Activated effector memory CD4-positive, alpha-beta T cell treated with Interleukin-2 at 50 U/mL for 16 hours (primary cell): ENCODE measurements at places on chromosomes 1 and 21.

DNA sequence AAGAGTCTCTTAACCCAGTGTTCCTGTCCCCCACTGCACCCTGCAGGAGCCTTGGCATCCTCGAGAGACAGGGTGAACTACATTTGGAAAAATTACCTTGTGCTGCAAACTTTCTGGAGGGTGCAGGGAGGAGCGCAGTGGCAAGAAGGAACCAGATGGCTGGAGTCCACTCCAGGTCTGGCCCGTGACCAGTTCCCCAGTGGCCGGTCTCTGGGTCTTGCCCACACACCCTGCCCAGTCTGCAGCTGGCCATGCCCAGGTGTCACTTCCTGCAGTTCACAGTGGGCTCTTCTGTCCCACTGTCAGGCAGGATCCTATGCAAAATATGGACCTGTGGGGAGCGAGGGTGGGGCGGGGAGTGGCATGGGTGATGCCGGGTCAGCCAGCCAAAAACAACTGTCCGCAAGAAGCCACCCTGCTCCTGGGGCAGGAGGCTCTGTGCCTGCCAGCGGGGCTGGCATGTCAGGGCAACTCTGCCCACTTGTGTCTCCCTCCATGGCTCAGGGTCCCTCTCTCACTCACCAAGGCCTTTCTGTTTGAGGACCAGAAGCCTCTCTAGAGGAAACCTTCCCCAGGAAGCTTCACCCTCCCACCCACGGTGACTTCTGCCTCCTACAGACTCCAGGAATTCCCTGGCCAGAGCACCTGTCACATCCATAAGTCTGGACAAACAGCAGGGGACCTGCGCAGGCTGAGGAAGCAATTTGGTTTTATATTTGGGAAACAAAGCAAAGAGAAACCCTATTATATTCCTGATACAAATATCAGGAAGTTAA, 55.6 kb downstream of the KIF21B start:
- no peak for DNase-seq

DNA sequence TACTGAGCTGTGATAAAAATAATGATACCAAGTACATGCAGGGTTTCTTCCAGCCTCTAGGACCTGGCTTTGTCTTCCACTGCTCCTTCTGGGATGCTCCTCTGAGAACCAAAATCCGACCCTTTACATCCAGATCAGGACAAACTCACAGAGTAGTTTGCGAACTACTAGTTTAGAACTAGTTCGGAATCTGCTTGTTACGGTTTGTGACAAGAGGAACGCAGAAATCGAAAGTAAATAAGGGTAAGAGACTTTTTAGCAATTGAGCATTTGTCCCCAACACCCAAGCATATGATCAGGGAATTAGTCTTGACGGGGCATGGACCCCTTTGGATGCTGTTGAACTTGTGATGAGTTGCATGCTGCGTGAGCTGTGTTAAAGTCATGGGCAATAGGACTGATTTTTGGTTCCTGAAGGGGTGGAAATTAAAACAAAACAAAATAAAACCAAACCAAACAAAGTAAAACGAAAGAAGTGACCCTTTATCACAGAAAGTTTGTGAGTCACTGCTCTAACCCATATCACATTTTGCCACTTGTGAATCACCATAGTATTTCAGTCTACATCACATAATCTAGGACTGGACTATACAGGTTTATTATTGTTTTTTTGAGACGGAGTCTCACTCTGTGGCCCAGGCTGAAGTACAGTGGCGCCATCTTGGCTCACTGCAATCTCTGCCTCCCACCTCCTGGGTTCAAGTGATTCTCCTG, 35.7 kb upstream of the ERRFI1 start:
- no peak for DNase-seq

DNA sequence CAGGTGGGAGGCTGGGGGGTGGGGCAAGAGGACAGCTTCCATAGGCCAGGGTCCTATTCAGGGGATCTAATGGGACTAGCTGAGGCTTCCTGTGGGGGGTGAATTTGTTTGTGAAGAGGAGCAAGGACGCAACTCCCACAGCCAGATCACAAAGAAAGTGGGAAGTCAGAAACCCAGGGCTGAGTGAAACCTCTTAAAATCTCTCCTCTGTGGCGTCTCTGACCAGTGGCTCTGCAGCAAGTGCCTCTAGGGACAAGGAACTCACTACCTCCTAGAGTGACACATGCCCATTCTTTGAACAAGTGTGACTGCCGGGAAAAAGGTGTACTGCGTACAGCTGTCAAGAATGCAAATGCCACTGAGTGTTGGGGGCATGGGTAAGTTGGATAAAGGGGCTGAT, 187.9 kb downstream of the HIVEP3 start:
- DNase-seq: no peak

GRCh38 chr1:6889875-6890480, 104.7 kb downstream of the CAMTA1 start:
- no peak for DNase-seq

- DNase-seq: no peak
These were observed 74.2 kb upstream of the COX20 start for GRCh38 chr1:244761279-244761678.

GRCh38 chr1:38656726-38657125, 202.8 kb downstream of the RRAGC start:
- DNase-seq: no peak

- no peak for DNase-seq
These were observed 276.6 kb downstream of the SETD4 start for GRCh38 chr21:35783721-35784120.

- DNase-seq: peak; percentile 95
These were observed at the start of gene NIPAL3 for GRCh38 chr1:24415334-24415909. Gene NIPAL3, plus strand, starts transcription at chr1:24415802. Its CDS starts 3,746 bp downstream, at chr1:24419548.

GRCh38 chr1:227437495-227438008, 119.3 kb upstream of the CDC42BPA start:
- no peak for DNase-seq

GRCh38 chr1:32966900-32967299, 2.3 kb upstream of the RNF19B start:
- no peak for DNase-seq

DNA sequence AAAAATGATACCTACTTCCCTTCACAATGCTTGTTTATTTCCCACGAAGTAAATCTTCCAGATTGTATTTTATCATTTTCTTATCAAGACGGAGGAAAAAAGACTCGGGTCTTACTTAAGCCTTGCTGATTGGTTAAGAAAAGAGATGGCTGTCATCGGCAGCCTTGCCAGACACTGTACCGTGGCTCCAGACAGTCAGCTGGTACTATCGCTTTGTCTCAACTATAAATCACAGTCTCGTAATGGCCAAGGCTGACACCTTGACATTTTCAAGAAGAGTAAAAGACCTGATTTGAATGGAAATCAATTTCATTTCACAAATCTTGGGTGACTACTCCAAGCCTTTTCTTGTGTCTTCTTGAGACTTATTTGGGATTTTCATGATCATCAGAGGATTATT, 868.0 kb downstream of the USP25 start:
- DNase-seq: no peak

DNA sequence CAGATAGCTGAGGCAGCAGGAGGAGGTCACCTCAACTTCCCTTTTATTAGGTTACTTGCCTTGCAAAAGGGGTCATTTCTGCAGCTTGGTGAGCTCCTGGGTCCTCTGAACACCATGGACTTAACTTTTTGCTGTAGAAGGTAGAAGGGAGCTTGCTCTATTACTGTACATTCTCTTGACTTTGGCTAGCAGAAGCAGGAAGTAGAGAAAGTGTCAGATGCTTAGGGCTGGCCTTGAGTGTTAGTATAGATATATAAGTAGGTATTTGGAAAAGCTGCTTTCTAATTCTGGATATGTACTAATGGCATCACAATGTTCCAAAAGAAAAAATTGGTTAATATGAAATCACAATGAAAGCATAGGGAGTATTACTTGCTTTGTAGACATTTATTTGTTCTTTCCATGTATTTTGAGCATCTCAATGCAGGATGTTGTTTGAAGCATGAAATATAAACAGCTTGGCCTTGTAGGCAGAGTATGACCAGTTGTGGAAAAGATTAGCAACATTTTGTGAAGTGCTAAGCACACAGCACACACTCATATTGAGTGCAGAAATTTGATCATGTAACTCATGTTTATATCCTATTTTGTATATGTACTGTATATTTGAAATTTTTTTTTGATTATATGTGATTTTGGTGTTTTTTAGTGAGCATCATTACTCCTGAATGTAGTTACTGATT, 108.8 kb downstream of the DYRK1A start:
- DNase-seq: no peak

- DNase-seq: no peak
These were observed 24.0 kb upstream of the DENND1B start for GRCh38 chr1:197799271-197799670.

- no peak for DNase-seq
These were observed 344.8 kb upstream of the KAZN start for GRCh38 chr1:14253676-14254075.

- no peak for DNase-seq
These were observed 570.2 kb upstream of the BEND5 start for GRCh38 chr1:49346767-49347349.

- DNase-seq: no peak
These were observed 89.7 kb upstream of the ESRRG start for GRCh38 chr1:216812966-216813365.

DNA sequence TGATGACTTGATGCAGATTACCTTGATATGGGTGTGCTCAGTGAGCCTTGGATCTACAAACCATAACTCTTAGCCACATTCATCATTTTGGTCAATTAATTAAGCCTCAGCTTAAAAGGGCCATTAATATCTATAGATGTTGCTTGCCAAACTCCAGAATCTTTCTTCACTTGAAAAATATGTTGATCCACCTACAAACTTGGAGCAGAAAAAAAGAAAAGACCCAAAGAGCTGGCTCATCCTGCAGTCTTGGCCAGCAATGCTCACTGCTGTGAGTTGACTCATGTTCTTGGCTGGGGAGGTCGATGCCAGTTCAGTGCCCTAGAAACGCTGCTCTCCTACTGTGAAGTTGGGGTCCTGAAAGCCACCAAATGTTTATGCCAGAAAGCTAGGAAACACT, 75.4 kb downstream of the DPT start:
- DNase-seq: no peak

DNA sequence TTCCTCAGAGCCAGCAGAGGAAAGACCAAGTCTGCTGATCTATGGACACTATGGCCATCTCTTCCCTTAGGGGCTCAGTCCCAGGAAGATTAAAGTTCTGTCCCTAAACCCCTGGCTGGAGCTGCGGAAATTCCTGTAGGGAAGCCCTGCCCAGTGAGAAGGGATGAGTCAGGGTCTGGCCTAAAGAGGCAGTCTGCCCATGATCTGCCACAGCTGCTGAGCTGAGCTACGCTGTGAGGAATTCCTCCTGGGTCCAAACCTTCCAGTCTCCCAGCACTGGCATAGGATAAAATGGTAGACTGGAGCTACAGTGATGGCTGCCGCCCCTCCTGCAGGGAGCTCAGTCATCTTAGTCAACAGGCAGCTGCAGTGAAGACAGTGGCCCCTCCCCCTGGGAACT, 213.7 kb downstream of the BRINP2 start:
- DNase-seq: no peak

- no peak for DNase-seq
These were observed 38.0 kb upstream of the ZC3H11B start for GRCh38 chr1:219650880-219651279.

DNA sequence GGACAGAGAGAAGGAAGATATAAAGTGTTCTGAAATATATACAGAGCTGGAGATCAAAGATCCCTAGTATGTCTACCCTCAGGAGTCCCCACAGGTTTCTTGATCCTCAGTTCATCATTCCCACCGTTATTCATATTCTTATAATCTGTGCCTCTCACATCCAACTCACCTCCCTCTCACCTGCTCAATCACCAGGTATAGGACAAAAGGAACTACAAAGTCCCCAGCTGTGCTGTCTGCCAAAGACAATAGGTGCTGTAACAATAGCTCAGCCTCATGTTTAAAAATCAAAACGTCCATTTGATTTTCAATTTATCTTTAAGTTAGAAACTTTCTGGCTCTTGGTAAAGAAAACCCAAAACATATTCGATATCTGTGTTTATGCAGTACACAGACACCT, 121.1 kb upstream of the PKN2 start:
- DNase-seq: no peak

DNA sequence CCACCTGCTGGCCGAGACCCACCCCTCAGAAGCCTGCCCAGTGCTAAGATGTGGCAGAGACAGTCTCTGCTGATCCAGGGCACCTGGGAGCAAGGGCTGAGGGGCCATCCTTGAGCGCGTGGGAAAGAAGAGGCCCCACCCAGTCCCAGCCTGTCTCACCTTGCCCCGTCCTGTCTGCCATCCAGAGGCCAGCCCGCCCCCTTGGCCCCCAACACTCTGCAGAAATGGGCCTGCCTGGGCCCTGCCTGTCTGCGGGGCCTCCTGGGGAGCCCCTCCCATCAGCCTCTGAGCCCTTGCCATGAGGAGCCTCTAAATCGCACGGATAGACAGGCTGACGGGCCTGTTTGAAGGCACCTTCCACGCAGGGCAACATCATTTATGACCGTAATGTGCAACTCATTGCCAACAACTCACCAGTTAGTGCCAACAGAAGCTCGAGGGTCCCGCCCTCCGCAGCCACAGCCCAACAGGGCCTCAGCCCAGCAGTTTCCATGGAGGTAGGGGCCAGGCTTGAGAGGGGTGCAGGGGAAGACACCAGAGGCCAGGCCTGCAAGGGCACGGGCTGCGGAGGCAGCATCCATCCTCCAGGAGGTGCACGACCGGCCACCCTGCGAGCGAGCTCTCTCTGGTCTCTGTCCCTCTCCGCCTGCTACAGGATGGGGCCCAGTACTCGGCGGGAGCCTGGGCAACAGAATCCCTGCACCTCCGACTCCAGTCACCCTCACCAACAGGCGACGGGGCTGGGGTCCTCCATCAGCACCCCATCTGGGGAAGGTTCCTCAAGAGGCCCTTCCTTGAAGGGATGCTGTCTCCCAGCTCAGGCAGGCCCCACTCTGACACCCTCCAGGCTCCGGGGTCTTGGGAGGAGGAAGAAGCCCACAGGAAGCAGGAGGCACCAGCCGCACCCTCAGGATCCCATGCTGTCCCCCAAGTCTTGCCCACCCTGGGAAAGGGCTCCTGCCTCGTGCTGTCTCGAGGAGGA, 78.0 kb downstream of the MEGF6 start:
- no peak for DNase-seq

GRCh38 chr1:241229711-241230110, 127.3 kb downstream of the RGS7 start:
- no peak for DNase-seq

- no peak for DNase-seq
These were observed 258.3 kb upstream of the ADAMTS5 start for GRCh38 chr21:27225151-27225550.

- peak; percentile 6 for DNase-seq
These were observed 115.8 kb downstream of the VPS13D start for GRCh38 chr1:12345350-12346217.

GRCh38 chr1:223394242-223394641, 1.0 kb downstream of the CCDC185 start:
- no peak for DNase-seq

- DNase-seq: no peak
These were observed 347.9 kb downstream of the LTN1 start for GRCh38 chr21:28644762-28645161.

- DNase-seq: peak; percentile 7
These were observed 238.0 kb upstream of the TMEM51 start for GRCh38 chr1:14915356-14916054.

DNA sequence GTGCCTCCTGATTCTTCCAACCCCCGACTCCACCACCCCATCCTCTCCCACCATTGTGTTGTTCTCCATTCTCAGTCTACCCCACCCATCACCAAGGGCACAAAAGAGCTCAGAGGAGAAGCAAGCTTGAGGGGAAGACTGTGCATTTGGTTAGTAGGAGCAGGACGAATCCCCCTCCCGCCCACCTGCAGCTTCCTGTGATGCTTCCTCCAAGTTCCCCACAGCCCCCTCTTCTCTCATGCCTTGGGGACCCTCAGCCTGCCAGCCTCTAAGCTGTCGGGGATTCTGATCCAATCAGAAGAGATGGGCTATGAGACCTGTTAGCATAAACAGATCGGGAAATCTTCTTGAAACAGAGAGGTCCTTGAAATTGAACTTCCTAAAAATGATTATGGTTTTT, 22.2 kb upstream of the CAPZB start:
- no peak for DNase-seq
